Frontal cortex (tissue), 4 donors: ENCODE measurements at places on chromosomes 5 and 9. TPM values are rescaled to one million over a fixed set of nuclear protein-coding genes. Genes with fewer than 3 reads are reported as not detected.

RXFP3 gene
- total RNA-seq: 0.41 TPM

SLF1 gene
- 92.5 TPM for total RNA-seq

- DNase-seq: no peak
Observed at GRCh38 chr5:97062046-97062445, 80.4 kb downstream of the LIX1 start.

GRCh38 chr5:167147879-167148278 is 1143.6 kb upstream of the WWC1 start:
- DNase-seq: no peak

- no peak for DNase-seq
Observed at GRCh38 chr5:121974261-121974660, 12.5 kb downstream of the SRFBP1 start.

DNA sequence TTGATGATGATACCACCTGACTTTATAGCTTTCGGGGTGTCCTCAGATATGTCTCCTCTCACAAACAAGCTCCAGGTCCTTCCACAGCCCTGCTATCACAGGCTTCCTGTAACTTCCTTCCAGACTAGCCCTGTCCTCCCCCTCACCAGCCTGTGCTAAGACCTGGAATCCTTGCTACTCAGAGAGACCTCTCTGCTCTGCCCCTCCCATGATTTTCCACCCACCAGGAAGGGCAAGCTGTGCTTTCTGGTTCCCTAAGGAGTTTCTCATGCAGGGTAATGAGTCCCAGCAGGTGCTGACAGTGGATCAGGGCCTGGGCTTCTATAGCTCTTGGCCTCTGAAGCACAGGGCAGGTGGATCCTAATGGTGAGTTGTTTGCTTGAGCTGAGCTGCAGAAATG is 86.9 kb downstream of the AOPEP start:
- DNase-seq: no peak

- DNase-seq: no peak
Observed at GRCh38 chr9:131216806-131217205, 59.5 kb downstream of the FAM78A start.
